ENCODE measurements at places on chromosomes 11 and 22.

GRCh38 chr11:1573903-1574237 is 1.8 kb upstream of the DUSP8 start:
- DNase-seq: no peak

- no peak for DNase-seq
Measured at GRCh38 chr11:116581349-116581748, 191.4 kb downstream of the BUD13 start.

- no peak for DNase-seq
Measured at GRCh38 chr22:38795569-38795968, 1.6 kb upstream of the DNAL4 start.

GRCh38 chr11:820655-821511 is 2.2 kb downstream of the PNPLA2 start:
- peak; percentile 22 for DNase-seq

DNA sequence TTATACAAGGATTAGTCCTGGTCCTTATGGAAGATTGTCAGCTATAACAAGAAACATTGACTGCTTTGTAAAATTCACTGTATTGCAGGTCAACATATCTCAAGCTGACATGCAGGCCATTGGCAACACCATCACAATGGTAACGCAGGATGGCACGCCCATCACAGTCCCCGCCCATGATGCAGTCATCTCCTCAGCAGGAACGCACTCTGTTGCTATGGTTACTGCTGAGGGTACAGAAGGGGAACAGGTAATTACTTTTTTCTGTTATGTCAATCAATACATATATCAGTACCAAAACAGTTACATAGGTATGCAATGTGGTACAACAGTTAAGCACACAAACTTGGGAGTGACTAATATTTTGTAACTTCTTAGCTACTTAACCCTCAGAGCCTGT is 55.3 kb downstream of the ZNF143 start:
- no peak for DNase-seq

- no peak for DNase-seq
Measured at GRCh38 chr11:126345759-126346585, 9.5 kb upstream of the ST3GAL4 start.

DNA sequence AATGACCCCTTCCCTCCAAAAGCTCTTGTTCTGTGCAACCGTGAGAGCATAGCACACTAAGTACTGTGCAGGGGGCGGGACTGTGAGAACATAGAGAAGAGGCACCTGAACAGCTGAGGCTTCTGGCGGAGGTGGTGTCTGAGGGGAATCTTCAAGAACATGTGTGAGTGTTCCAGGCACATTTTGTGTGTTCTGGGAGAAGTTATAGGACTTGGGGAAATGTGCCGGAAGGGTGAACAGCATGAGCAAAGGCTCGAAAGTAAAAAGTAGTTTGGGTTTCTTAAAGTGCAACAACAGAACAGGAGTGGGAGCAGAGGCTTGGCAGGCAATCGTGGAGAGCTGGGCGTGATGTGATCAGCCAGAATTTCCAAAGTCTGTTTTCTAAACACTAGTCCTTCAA is 12.4 kb upstream of the SYN3 start:
- peak; percentile 6 for DNase-seq

DNA sequence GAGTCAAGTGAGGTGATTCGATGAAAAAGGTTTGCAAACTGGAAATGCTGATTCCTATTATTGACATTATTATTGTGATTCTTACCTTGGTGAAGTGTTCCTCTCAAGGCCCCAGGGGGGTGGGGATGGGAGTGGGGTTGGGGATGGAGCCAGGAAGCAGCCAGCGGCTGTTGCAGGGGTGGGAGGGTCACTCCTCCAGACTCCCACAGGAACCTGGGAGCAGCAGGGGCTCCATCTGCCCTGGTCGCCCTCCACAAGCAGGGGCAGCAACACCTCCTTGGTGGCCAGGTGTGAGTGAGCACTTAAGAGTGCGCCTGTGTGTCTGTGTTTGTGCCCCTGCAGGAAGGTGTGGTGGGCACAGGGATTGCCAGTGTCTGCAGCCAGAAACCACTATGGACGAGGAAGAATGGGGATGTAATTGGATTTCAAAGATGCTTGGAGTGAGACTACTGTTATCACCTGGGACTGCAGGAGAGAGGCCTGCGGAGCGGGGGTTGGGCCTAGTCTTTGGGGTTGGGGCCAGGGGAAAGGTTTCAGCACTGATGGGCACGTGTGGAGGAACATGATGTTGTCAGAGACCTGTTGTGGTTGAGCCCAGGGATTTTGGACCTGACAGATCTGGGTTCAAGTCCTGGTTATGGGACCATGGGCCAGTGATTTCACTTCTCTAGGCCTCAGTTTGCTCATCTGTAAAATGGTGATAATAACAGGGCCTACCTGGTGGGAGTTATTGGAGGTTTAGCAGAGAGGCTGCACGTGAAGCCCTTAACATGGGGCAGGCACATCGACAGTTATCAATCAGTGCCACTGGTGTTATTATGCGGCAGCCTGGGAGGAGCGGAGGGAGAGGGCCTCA is 3.6 kb upstream of the TP53I11 start:
- no peak for DNase-seq

DNA sequence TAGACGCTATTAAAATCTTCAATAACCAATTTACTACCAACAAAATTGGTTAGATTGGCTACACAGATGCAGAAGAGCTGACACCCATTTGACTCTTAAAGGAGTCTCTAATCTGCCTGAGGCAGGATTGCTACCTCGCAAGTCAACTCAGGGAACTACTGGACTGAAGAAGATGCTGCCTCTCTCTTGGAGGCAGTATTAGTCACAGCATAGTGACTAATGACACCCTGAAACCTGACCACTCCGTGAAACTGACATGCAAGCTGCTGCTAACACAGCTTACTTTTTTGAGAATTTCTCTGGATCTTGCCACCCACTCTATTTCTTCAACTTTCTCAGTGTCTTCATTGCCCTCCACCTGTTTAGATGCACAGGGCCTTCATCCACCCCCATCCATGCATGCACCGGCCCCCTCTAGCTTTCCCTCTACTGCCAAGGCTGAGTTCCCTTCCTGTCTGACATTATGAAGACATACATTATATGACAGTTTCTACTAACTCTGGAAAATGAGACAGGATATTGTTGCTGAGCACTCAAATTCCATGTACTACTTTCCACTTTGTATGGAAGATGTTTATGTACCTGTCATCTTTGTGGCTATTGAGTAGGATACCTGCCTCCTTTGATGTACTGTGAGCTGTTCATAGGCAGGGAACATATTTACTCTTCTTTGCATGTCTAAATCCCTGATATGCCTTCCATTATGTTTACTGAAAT is 183.2 kb downstream of the MSANTD4 start:
- DNase-seq: no peak

DNA sequence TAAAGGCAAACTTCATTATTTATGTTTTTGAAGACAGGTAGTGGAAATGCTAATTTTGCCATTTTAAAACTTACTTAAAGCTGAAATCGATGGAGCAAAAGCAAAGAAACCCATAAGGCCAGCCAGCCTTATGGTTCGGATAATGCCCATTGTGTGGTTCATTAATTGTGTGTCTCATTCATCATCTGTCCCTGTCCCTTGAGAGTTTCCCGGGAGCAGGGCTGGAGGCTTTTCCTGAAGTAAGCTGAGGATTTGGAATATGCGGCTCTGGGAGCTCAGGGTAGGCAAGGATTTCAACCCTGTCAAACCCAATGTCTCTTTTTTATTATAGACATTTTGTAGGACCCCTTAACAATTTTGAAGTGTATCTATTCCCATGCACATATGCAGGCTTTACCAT is 790.0 kb upstream of the KIRREL3 start:
- no peak for DNase-seq

GRCh38 chr11:13260963-13261588 is 16.5 kb upstream of the BMAL1 start:
- DNase-seq: no peak

GRCh38 chr11:32586576-32587190 is 3.1 kb downstream of the EIF3M start:
- DNase-seq: no peak

GRCh38 chr11:80136991-80137390 is 696.2 kb upstream of the TENM4 start:
- no peak for DNase-seq

DNA sequence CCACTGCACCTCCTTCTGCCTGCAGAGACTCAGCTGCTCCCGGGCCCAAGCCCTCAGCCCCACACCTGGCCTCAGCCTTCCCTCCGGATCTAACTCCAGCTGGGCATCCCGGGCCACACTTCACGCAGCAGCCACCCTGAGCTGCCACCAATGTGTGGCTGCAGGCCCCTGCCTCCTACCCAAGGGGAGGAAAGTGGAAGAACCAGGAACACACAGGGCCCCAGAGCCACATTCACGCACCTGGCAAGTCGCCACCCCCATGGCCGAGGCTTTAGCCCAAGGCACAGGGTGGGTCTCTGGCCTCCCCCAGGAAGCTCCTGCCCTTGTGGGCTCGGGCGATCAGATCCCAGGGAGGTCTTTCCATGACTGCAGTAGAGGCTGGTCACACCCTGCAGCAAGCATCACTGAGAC is 345.6 kb downstream of the CTTN start:
- no peak for DNase-seq

DNA sequence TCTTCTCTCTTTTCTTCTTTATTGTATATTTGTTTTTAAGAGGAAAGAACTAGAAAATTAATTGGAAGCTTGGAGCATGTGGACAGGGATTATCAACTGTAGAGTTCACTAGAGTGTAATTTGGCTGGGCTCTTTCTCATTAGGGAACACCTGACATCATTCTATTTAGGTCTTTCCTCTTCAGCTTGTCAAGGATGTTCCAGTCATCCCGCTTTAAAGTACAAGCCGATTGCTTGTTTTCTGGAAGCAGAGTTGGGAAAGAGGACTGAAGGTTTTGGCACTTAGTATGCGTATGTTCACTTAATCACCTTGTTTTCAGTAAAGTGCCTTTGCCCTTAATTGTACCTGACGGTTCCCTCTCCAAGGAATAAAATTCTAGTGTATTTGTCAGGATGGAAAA is 111.6 kb downstream of the WNT11 start:
- DNase-seq: no peak

DNA sequence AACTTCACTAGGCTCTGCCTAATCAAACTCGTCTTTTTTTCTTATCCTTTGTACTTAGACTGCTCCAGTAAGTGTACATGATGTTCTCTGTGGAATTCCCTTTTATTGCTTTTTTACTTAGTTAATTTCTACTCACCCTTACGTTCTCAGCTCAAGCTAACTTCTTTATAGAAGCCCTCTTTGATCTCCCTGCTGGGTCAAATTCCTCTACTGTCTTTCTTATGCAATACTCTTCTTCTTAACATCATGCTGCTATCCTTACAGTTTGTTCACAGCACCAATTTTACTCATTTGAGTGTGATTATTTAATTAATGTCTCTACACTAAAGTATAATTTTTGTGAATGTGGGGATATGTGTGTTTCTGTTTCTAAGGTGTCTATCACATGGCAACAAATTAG is 498.3 kb downstream of the CNTN5 start:
- DNase-seq: no peak

DNA sequence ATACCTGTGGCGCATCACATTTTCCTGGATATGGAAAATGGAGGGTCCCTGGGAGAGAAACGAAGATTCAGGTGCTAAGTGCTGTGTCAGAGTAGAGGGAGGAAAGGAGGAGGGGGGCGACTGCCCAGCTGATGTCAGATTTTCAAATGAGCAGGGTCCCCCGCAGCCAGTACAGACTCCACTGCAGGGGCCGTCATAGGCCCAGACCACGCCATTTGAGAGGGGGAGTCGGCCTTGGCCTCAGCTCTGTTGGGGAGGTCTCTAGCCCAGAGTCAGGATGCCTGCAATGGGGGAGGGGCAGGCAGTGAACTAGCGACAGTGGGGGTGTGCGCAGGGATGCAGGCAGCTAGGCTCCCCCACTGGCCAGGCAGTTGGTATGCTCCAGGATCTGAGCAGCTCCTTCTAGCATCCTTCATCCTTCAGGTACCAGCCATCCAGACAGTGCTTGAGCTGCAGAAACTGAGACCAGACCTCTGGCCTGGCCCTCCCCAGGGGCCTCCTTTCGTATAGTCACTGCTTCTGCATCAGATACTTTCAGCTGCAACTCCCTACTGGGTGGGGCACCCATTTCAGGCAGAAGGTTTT is at the start of the genes BSCL2 and GNG3:
TSS of gene BSCL2 (minus strand) at position 148 of the 585 bp plus-strand sequence. CDS start 229 bp downstream, outside the sequence.
TSS of gene GNG3 (plus strand) at position 400 of the 585 bp plus-strand sequence. CDS start 620 bp downstream, outside the sequence.
- DNase-seq: peak; percentile 57

DNA sequence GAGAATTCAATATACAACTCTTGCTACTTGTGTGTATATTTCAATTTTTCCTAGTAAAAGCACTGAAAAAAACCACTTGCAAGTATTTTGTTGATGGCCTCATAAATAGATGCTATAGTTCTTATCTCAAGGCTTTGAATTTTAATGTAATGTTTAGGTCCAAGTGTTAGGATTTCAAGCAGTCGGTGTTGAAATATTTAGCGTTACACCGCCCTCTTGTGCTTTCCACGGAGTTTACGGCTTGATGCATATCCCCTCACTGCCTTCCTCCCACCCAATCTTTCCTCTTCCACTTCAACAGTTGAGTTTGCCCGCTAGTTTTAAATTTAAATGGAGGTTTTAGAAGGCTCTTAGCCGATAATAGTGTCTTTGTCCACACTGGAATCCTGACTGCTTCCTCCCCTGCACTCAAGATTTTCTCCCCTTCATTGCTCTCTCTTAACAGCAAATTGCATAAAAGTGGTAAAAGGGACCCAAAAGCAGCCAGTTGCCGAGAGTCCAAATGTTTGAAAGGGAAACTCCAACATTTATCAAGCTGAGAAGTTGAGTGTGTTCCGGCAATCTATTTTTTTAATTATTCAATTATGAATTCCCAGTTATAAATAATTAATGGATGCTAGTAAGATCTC is 25.9 kb upstream of the HTATIP2 start:
- DNase-seq: peak; percentile 1

GRCh38 chr11:76266286-76267100 is 60.2 kb upstream of the WNT11 start:
- DNase-seq: no peak

DNA sequence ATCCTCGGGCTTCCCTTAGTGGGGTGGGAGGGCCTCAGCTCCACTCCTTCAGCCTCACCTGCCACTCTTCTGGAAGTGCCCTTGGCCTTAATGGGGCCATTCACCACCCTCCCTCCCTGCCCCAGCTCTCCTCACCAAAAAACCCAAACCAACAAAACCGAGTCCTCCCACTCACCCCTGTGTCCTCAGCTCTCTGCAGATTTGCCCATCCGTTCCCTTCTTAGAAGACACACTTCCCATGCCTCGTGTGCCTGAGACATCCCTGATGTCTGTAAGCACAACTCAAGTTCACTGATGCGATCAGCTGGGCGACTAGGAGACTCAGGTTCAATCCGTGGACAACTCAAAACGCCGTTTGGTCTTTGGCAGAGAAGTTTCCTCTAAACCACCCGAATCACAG is 839.2 kb downstream of the TBC1D22A start:
- DNase-seq: no peak

- DNase-seq: no peak
Measured at GRCh38 chr11:123069908-123070821, 8.2 kb upstream of the HSPA8 start.
